Stimulated activated CD4-positive, alpha-beta T cell treated with anti-CD3 and anti-CD28 coated beads, TNF-alpha, amount 100 ng/mL, for 4 hours (primary cell): ENCODE measurements at places on chromosomes 3 and 15.

- no peak for DNase-seq
Measured at GRCh38 chr15:61318802-61319525, 89.9 kb upstream of the RORA start.

- DNase-seq = no peak
Measured at GRCh38 chr3:161573136-161573535, 76.5 kb downstream of the OTOL1 start.

GRCh38 chr3:112334691-112335433, 1.9 kb downstream of the CD200 start:
- DNase-seq = no peak

- DNase-seq = no peak
Measured at GRCh38 chr3:37935756-37936666, 54.6 kb upstream of the VILL start.

DNA sequence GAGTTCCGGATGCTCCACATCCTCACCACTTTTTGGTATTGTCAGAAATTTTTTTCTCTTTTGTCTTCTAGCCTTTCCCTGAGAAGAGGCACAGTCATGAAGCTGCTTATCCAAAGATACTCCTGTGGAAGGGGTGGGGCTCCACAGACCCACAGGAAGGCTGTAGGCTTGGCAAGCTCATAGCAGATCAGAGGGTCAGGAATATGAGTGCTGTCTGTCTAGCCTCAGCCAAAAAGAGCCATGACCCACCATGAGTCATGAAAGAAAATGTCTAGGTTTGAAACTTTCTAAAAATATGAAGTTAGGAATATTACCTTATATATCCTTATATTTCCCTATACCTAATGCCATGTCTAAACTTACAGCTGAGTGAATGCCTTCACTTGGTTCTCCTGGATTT, 118.2 kb upstream of the THBS1 start:
- DNase-seq = no peak

GRCh38 chr3:183252973-183253527, at the start of gene B3GNT5:
TSS of gene B3GNT5 (plus strand) at chr3:183253253. CDS start at chr3:183269799, 16,546 bp downstream.
- DNase-seq = peak; percentile 44

DNA sequence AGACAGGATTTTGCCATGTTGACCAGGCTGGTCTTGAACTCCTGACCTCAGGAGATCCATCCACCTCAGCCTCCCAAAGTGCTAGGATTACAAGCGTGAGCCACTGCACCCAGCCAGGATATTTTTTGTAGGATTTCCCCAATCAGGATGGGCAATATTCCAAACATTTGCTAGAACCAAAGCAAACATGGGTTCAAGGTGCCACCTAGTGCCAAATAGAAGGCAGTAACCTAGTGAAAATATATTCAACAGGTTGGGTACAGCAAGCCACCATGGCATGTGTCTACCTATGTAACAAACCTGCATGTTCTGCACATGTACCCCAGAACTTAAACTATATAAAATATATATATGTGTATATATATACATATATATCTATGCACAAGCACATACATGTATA, 185.9 kb upstream of the CADM2 start:
- no peak for DNase-seq

DNA sequence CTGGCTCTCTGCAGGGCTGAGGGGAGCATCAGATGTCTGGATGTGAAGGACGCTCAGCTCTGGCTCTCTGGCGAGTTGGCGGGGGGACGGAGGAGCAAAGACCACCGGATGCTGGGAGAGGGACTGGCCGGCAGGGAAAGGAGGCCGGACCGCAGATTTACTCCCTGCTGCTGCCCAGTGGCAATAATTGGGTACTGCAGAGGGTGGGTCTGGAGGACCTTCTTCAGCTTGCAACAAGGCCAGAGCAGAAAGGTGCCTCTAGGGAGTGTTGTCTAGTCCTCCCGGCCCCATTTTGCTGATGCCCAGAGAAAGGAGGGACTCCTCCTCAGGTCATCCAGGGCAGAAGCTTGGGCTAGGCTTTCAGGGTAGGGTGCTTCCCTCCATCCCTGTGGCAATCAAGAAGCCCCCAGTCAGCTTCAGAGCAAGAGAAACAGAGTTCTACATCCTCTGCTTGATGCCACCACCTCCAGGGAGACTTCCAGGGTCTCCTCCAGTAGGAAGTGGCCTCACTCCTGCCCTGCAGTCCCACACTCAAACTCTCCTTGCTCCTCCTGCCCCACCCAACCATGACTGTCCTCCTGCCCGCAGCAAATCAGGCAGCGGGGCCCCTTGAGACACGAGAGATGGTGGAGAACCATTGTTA, 20.3 kb upstream of the CSPG4 start:
- DNase-seq = no peak

DNA sequence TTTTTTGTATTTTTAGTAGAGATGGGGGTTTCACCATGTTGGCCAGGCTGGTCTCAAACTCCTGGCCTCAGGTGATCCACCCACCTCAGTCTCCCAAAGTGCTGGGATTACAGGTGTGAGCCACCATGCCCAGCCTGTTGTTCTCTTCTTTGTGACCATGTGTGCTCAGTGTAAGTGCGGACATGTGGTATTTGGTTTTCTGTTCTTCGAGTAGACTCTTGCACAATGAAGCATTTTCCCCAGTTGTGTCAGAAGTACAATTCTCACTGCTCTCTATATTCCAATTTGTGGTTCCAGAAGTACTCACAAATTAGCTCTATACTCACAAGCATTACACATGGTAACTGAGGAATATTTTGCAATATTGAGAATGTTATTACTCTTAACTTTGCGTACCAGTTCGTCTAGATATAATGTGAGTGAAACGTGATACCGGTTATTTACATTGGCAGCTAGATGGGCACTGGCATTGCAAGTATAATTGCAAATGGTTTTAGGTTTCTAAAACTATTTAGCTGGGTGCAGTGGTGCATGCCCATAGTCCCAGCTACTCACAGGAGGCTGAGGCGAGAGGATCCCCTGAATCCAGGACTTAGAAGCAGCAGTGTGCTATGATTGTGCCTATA, 34.2 kb upstream of the MTMR14 start:
- DNase-seq = no peak

DNA sequence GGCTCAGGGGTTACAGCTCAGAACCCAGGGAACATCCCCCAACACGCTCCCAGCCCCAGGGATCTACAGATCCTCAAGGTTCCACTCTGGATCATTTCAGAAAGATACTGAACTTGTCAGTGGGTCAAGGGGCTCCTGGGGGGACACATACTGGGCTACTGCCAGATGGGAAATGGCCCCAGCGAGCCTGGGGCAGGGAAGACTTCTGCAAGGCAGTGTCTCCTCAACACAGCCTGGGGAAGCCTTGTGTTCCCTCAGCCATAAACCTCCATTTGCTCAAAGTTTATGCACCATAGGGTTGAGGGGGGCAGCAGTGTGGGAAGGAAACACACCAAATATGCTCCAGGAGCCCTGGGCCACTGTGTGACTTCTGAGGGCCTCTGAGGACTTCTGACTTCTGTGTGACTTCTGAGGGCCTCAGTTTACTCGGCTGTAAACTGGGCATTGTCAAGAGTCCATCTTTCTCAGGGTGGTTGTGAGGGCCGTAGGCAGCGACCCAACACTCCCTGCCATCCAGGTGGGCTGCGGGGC, 58.4 kb downstream of the IQSEC1 start:
- DNase-seq = no peak

DNA sequence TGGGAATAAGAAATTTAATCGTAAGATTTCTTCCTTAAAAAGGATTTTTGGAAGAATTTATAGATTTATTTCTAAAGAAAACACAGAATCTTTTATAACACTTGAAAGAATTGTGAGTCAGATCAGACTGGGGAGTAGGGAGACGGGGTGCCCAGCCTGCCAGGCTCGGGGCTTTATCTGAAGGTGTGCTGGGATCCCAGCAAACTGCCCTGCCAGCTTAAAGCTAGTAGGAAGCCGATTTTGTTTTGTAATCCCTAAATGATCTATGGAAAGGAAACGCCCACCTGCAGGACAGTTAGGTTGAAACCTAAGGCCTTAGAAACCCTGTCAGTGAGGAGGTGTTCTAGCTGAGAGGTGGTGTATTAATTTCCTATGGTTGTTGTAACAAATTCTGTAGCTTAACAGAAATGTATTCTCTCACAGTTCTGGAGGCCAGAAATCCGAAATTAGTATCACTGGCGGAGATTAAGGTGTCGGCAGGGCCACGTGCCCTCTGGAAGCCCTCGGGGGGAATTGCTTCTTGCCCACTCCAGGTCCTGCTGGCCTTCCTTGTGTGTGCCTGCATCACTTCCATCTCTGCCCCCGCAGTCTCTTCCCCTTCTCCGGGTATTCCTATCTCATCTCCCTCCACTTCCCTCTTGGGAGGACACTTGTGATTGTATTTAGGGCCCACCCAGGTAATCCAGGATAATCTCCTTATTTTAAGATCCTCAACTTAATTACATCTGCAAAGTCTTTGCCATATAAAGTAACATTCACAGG, 19.3 kb upstream of the RAB6B start:
- DNase-seq = no peak

DNA sequence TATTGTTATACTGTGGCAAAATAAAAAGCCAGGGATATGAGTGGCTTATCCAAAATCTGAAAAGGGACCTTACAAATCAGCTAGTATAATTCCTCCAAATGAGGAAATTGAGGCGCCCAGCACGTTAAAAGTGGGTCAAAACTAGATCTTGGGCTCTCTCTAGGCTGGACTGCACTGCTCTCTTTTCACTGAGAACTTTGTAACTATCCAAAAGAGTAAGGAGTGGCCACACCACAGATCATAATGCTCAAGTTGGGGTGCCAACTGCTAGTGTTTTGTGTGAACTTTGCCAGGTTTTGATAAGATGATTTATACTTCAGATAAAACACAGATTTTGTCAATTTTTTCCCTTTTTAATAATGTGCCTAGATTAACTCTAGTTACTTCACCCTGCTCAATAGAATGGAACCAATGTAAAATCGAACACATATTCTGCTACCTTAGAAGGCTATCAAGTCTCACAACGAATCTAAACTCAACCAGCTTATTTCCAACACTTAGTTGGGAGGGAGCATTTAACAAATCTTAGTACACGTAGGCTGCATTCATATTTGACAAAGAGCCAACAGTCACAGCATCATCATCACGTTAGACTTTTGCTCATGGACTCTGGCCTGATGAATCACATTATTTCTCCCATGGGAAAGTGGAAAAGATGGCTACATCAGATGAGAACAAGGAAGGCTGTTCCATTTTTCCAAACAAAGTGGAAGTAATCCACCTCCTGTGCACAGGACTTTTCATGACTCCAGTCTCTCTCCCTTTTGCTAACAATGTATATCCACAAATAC, 64.4 kb downstream of the ABI3BP start:
- DNase-seq = no peak

DNA sequence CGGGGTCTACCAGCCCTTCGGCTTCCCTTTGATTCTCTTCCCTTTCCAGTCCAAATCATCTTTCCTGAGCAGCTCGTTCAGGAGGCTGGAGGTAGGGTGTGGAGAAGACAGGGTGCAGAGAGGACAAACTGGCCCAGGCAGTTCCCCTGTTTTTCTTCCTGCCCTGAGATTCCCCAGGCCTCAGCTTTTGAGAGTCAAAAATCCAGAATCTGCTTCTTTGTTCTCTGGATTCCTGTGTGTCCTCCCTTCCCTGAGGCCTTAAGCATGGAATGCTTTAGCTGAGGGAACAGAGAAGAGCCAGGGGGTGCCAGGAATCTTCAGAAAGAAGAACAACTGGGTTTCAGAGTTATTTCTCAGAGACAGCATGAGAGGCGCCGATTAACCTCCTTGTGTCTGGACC, 26.7 kb upstream of the LRTM1 start:
- no peak for DNase-seq

DNA sequence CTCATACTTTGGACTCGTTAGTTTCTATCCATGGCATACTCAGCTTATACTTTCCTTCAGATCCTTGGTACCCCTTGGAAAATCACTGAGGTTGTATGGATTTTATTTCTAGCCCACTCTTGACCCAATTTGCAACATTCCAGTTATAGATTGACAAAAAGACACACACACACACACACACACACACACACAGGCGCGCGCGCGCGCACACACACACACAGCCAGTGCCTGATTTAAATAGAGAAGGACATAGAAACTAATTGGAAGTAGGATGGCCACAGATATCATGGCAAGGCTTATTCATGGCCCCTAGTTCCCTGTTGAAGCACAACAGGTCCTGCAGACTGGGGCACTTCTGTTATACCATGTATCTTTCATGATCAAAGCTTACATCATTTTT, 89.1 kb upstream of the CFAP20DC start:
- DNase-seq = no peak

DNA sequence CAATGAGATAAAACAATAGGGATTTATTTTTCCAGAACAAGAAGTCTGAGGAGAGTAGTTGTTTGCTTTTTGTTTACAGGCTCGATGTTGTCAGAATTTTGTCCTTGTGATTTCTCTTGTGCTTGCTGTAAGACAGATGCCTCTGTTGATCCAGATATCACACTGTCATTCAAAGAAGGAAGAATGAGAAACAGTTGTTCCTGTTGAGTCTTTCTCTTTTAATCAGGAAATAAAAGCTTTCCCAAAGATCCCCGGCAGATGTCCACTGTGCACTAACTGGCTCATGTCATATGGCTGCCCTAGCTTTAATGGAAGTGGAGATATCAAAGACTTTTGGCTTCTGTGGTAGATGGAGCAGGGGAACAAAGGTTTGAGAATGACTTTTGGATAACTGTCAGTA, 6.8 kb downstream of the SERPINI1 start:
- DNase-seq = no peak

- no peak for DNase-seq
Measured at GRCh38 chr3:42729404-42730145, 27.0 kb upstream of the HHATL start.

DNA sequence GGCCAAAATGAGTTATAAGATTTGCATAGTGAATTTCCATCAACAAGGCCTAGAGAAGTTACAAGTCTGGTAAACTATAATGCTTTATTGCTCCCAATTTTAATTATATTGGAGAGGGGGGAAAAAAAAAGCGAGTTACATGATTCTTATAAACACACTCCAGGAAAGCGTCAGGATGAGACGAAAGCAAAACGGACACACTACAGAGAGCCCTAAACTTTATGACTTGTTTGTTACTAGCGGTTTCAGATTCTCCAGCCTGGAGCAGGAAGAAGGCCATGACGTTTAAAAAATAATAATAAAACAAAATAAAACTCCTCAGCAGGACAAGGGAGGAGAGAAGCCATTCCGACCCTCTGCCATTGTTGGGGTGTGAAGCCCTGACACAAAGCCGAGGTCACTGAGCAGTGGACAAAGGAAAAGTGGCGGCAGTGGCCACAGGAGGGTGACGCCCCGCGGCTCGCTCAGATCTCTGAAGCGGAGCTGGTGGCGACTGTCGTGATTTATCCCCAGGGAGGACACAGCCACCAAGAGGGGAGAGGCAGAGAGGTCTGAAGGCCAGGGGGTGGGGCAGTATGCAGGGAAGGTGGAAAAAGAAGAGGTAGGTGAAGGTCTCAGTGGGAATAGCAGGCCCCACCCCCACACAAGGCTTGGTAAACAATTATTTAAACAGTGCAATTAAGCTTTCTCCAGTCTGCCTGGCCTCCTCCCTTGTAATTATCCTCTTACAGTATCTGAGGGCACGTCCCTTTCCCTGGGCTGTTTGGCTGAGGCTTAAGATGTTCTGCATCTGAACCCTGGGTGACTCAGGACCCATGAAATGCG, 45.3 kb downstream of the ADAMTS9 start:
- DNase-seq = no peak

- DNase-seq = no peak
Measured at GRCh38 chr3:28726840-28727239, 378.2 kb upstream of the AZI2 start.

GRCh38 chr3:121883507-121883906, 10.7 kb upstream of the SLC15A2 start:
- no peak for DNase-seq
